ENCODE measurements at places on chromosomes 2 and 18.

- DNase-seq = peak; percentile 7
Observed at GRCh38 chr18:73549236-73549635, 598.4 kb downstream of the FBXO15 start.

DNA sequence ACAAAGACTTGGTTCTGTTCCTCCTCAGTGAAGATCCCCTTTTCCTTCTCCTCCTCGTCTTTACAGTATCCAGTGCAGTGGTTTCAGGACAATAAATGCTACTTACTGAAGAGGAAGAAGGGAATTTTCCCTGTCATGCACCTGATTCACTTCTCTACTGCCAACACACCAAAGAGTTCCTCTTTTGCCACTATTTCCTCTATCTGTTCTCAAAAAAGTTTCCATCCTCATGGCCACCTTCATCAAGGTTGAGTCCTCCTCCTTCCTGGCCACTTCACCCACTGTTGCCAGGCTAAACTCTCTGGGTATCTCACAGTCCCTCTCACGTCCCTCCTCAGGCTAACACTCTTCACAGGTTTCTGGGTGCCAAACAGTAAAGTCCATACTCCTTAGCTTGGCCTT is 41.7 kb downstream of the PLEKHM3 start:
- DNase-seq = no peak

GRCh38 chr2:169702996-169703395 is 8.7 kb downstream of the PHOSPHO2 start:
- DNase-seq = no peak

GRCh38 chr2:42895791-42896135 is 103.4 kb upstream of the HAAO start:
- no peak for DNase-seq

DNA sequence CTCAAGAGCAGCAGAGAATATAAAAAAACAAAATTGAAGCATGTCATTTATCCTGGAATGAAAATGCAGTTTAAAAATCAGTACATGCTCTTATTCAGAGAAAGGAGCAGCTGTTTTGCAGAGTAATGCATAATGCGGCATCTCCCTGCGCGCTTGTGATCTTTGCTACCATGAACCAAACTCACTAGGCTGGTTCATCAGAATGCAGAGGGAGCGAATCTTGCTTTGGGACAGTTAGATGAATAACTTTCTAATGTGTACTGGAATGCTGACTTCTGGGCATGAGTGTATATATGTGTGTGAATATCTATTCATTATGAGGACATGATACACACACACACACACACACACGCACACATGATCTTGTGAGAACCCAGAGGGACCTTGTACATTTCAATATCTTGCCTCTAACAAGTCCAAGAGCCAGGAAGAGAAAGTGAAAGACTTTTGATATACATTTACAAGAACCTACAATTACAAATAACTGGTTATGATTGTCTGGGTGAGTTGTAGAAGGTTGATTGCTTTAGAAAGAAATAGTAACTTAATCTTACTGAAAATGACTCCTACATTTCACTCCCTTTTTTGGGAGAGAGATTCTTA is 54.1 kb upstream of the THOC1 start:
- no peak for DNase-seq

DNA sequence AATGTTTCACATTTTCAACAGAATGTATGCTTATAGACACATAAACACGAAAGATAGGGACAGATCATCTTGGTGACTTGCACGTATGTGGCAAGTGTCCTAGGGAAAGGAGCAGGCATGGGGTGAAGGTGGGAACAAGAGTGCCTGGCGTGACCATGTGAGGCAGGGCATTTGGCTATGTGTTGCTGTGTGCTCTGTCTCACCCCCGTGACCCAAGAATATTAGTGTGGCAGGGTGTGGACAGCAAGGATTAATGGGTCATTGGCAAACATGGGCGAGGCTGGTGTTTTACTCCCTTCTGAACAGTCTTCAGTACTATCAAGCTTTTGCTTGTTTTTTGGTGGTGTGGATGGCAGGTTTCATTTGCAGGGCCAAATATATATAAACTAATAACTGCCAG is 1.3 kb upstream of the VWA3B start:
- DNase-seq = no peak

DNA sequence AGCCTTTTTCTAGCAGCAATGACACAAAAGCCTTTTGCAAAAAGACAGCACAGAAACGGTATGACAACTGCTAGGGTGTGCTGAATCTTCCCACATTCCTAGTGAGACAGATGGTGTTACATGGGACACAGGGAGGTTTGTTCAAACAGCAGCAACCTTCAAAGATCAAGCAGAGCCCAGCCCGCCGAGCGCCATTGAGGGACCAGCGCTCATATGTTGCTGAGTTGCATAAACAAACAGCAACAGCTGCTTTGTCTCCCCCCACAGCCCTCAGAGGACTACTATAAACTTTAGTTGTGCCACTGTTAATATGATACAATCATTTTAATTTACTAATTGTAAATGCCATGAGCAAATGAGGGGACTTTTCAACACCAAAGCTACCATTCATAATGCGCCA is 117.7 kb downstream of the ZEB2 start:
- DNase-seq = no peak

- DNase-seq = no peak
Observed at GRCh38 chr18:66156946-66157687, 406.3 kb downstream of the CDH7 start.

- no peak for DNase-seq
Observed at GRCh38 chr2:166173263-166173662, 45.4 kb upstream of the SCN1A start.
